CD4-positive, alpha-beta T cell treated with Interleukin-4 for 4 hours (primary cell): ENCODE measurements at places on chromosomes 2 and 18.
A peak's percentile ranks its signal among the peaks of the same experiment; 100 is the strongest.

DNA sequence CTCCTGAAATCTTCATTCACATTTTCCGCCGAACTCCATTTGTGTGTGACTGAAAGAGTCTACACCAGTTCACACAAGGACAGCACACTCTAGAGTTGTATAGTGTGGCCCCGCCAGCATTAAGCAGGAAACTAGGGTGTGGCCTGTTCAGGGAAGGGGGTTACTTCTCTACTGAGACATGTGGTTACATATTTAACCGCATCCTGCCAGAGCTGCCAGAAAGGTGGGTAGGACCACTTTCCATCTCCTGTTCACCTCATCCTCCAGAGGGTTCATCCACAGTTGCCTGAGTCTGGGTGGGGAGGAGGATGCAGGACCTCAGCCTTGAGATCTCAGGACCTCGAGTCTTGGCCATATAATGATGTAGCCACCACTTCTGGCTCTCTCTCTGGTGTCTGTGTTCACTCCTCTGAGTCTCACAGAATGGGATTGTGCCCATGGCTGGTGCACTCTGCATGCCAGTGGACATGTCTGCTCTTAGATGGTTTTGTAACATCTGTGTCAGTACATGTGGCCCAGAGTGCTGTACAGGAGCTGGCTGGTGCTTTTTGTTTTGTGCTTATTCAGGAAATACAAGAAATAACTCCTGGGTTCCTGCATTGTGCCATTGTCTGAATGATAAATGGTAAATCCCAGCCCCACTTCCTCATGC lies 7.7 kb upstream of the SP140L start:
- peak; percentile 89 for DNase-seq

DNA sequence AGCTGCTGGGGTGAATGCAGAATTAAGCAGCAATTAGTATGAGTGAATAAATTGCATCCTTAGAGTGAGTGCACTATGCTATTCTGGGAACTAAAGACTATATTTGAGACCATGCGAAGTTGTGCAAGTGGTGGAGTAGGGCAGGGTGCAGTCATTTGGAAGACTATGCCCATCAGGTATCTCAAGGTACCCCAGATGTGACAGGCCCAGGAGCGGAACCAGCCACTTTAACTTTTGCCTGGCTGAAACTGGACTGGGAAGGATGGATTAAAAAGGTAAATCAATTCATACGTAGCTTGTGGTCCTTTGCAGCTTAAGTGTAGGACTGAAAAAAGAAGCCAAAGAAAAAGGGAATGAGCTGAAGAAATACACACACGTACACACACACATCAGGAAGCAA lies 1.7 kb downstream of the KYNU start:
- DNase-seq = no peak

DNA sequence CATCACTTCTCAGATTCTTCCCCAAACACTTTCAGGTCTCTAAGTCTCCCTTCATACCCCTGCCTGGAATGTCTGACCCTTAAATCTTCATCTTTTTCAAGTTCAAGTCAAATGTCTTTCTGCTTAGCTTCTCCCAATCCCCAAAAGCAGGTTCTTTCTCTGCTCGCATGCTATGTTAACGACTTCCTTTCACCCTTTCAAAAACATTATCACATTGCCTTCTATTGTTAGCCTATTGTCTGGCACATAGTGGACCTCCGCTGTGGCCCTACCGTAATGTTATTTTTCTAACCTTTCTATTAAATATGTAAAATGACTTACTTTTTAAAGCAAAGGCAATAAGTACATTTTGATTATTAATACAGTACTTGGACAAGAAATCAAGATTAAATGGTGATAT lies 2.2 kb downstream of the CDKL4 start:
- no peak for DNase-seq

- DNase-seq = no peak
Measured at GRCh38 chr2:851680-852079, 99.0 kb upstream of the SNTG2 start.
